Adrenal gland (tissue), 19 donors: ENCODE measurements at places on chromosomes 11 and 22. TPM values are rescaled to one million over a fixed set of nuclear protein-coding genes. Genes with fewer than 3 reads are reported as not detected.

- H3K27me3 ChIP-seq, result no peaks in the 10 kb centered on the region
- no peaks in the 10 kb centered on the region for H3K4me1 ChIP-seq
- no peak overlapping the region for H3K4me3 ChIP-seq
- no peaks in the 10 kb centered on the region for H3K36me3 ChIP-seq
- no peak for DNase-seq
- no peak overlapping the region for H3K27ac ChIP-seq
Measured at GRCh38 chr22:39703091-39703490, 132.5 kb downstream of the CACNA1I start.

- peaks cover 9% of the 10 kb centered on the region for H3K27me3 ChIP-seq
- H3K4me3 ChIP-seq, result no peak overlapping the region
- no peak overlapping the region for H3K27ac ChIP-seq
- DNase-seq, result no peak
Measured at GRCh38 chr22:44795701-44796630, 43.6 kb downstream of the ARHGAP8 start.

DNA sequence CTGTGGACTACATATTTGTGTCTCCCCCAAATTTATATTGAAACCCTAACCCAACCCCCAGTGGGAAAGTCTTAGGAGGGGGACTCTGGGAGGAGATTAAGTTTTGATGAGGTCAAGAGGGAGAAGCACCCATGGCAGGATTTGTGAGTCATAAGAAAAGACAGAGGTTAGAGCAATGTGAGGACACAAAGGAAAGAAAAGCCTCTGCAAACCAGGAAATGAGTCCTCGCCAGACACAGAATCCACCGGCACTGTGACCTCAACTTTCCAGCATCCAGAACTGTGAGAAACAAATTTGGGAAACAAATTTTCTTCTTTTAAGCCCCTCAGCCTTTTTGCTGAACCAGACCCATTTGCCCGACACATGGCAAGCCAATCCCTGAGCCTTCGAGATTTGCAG is 397.0 kb downstream of the NTM start:
- H3K36me3 ChIP-seq, result no peaks in the 10 kb centered on the region
- H3K4me1 ChIP-seq, result no peaks in the 10 kb centered on the region
- DNase-seq, result no peak
- no peaks in the 10 kb centered on the region for H3K27me3 ChIP-seq

- no peak for DNase-seq
- H3K4me1 ChIP-seq, result peaks cover 6% of the 10 kb centered on the region
- no peaks in the 10 kb centered on the region for H3K27me3 ChIP-seq
Measured at GRCh38 chr22:23775779-23776375, 3.2 kb downstream of the MMP11 start.

DNA sequence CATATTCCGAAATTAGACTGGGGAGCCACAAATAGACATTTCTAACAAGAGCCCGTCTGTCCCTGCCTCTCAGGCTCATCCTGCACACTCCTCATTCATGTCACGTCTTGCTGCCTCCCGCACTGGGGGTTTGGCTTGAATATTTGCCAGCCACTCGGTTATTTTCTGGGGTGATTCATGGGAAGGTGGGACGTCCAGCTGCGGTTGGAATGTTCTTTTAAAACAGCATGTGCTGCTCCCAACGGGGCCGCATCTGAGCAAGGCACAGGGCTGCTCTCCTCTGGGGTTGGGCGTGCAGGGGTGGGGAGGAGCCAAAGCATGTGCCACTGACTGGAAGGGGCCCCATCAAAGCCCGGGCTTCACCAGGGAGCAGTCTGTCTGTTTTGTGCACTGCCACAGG is 25.9 kb upstream of the SLC5A4 start:
- H3K36me3 ChIP-seq, result no peaks in the 10 kb centered on the region
- no peak overlapping the region for H3K27ac ChIP-seq
- H3K27me3 ChIP-seq, result no peaks in the 10 kb centered on the region
- H3K4me3 ChIP-seq, result no peak overlapping the region
- no peaks in the 10 kb centered on the region for H3K4me1 ChIP-seq

DNA sequence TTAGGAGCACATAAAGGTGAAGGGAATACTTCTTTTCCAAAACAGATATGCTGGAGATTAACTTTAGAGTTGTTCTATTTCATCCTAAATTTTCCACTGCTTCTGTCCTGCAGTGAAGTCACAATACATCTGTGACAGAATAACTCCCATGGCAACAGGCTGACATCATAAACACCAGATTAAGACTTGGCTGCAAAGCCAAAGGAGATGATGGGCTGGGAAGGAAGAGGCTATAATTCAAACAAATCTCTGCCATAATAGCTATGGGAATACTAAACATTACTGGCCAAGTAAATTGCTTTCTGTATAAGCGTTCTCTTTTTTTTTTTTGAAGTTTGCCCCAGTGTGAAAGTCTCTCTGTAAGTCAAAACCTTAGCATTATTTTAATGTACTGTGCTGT is 107.7 kb downstream of the CADM1 start:
- no peaks in the 10 kb centered on the region for H3K27me3 ChIP-seq
- no peaks in the 10 kb centered on the region for H3K4me1 ChIP-seq
- DNase-seq, result no peak
- no peak overlapping the region for H3K4me3 ChIP-seq
- no peak overlapping the region for H3K27ac ChIP-seq

DNA sequence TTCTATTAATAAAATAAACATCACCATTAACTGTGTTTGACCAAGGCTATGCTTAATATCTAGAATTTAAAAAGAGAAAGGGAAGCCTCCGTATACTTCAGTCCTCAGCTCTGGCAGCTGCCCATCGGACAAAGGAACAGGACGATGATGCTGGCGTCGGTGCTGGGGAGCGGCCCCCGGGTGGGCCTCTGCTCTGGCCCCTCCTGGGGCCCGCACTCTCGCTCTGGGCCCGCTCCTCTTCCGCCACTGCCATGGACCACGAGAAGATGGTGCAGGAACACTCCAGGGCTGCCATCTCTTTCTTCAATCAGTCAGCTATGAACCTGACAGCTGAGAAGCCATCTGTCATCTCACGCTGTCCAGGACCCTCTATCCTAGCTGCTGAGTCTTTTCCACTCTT is 25.3 kb downstream of the PDHX start:
- H3K27me3 ChIP-seq, result no peaks in the 10 kb centered on the region
- no peak overlapping the region for H3K4me3 ChIP-seq
- H3K4me1 ChIP-seq, result peaks cover 16% of the 10 kb centered on the region
- H3K27ac ChIP-seq, result no peak overlapping the region

GRCh38 chr22:32752326-32752725 is 49.2 kb upstream of the TIMP3 start:
- no peak for DNase-seq
- no peaks in the 10 kb centered on the region for H3K4me1 ChIP-seq
- H3K36me3 ChIP-seq, result no peaks in the 10 kb centered on the region
- H3K27ac ChIP-seq, result no peak overlapping the region

DNA sequence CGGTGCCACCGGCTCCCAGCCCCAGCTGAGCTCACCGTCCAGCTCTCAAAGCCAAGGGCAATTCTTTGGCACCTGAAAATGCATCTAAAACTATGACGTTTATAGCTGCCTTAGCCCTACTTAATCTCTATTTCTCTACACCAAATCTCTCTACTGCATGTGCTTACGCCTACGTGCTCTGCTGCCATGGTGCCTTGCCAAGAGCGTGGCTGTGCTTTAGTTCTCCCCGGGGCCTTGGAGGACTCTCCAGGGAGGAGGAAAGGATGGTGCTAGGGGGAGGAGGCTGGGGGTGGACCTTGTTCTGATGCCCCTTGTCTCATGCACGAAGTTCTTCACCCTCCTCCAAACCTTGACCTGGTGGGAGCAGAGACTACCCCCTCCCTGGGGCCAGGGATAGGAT is 9.0 kb upstream of the BID start:
- H3K36me3 ChIP-seq, result no peaks in the 10 kb centered on the region
- no peaks in the 10 kb centered on the region for H3K27me3 ChIP-seq
- H3K4me3 ChIP-seq, result no peak overlapping the region

DNA sequence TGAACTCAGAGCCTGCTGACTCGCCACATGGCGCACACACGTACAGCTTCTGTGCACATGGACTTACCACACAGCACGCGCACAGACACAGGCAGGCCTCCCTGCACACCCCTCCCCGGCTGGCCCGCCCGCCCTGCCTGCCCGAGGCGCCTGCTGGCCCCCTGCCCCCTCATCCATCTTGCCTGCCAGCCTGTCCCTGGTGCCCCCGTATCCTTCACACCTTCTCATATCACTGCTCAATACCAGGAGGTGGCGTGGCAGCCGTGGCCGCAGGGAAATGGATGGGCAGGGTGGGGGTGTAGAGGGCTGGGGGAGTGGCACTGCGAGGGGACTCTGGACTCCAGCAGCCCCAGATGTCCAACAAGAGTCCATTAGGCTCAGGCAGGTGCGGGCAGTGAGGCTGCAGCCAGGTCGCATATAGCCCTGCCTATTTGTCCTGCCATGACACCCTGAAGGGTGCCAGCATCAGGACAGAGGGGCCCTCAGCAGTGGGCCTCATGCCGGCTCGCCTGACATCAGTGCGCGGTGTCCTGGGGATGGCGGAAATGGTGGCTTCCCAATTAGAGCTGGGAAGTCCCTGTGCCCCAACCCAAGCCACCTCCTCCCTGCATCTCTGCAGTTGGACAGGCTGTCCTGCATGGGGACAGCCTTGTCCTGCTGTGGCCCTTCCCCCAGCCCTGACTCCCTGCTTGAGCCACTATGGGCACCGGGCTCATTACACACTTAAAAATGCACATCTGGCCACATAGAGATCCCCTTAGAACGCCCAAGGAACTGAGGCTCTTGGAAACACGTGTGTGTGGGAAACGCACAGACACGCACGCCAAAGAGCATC is 2.0 kb upstream of the TBX10 start:
- peaks cover 17% of the 10 kb centered on the region for H3K27me3 ChIP-seq
- H3K4me3 ChIP-seq, result no peak overlapping the region
- H3K4me1 ChIP-seq, result no peaks in the 10 kb centered on the region
- no peak overlapping the region for H3K27ac ChIP-seq
- H3K36me3 ChIP-seq, result no peaks in the 10 kb centered on the region

DNA sequence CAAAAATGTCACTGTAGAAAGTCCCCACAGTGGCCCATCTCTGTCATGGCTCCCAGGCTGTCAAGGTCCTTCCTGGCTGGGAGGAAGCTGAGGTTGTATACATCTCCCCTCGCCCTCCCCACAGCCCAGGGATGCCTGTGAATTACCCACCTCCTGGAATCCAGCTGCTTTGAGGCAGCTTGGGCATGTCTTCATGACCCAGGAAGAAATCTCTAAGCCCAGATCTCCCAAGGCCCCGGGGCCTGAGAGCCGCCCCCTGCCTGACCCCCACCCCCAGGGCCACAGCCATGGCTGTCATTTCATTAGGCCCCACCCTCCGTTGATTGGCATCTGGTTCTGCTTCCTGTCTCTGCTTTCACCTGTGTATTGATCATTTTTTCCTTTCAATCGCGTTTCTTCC is 207.5 kb downstream of the TBC1D22A start:
- H3K4me3 ChIP-seq, result no peak overlapping the region
- no peak for DNase-seq
- H3K36me3 ChIP-seq, result peaks cover 3% of the 10 kb centered on the region

DNA sequence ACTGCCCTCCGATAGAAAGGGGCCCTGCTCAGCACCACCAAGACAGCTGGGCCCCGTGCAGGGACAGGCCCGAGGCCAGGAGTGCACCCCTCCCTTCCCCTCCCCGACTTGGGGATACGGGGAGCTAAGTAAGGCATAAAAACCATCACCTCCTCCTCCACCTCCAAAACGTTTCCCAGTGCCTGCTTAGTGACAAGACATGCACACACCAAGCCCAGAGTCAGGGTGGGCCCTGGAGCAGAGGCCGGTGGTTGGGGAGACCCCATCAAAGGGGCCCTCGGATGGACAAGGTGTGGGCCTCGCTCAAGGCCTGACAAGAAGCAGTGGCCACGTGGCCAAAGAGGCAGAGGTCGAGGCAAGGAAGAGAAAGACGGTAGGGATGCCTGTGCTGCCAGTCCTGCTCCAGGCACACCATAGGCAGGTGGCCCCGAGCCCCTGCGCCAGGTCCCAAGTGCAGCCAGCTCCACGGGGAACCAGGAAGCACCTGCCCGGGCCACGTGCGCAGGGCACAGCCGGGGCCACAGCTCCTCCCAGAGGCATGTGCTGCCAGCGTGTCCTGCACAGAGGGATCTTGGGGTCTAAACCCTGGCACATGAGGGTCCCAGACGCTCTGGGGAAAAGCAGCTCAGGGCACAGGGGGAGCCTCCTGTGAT is 53.0 kb downstream of the BRD1 start:
- no peak overlapping the region for H3K4me3 ChIP-seq
- H3K4me1 ChIP-seq, result peaks cover 2% of the 10 kb centered on the region
- H3K36me3 ChIP-seq, result no peaks in the 10 kb centered on the region
- no peak overlapping the region for H3K27ac ChIP-seq
- DNase-seq, result no peak
- H3K27me3 ChIP-seq, result no peaks in the 10 kb centered on the region

The MAPK8IP2 gene
- total RNA-seq, result 18.1 TPM

The WNT11 gene
- total RNA-seq, result 88.2 TPM

The RAB38 gene
- 27.9 TPM for total RNA-seq

The PKDREJ gene
- total RNA-seq, result 0.10 TPM

The ANKK1 gene
- 0.18 TPM for total RNA-seq

The CCDC85B gene
- 137 TPM for total RNA-seq
